Activated T-helper 1 cell treated with anti-CD3 and anti-CD28 coated beads, Interleukin-2, amount 50 U/mL, for 16 hours (primary cell): ENCODE measurements at places on chromosomes 11 and 22.

GRCh38 chr22:31099386-31099785 is 8.0 kb downstream of the SELENOM start:
- no peak for DNase-seq

DNA sequence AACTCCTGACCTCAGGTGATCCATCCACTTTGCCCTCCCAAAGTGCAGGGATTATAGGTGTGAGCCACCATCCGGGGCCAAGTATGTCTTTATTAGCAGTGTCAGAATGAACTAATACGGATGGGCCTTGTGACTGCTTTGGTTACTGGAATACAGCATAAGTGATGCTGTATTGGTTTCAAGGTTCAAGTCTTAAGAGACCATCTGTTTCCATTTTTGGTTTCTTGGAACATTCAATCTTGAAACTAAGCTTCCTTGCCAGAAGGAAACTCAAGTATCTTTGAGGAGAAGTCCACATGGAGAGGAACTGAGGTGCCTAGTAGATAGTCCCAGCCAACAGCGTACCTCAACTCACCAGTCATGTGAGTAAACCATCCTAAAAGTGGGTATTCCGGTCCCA is 58.8 kb downstream of the APOL3 start:
- DNase-seq, result no peak

- no peak for DNase-seq
Measured at GRCh38 chr11:2591805-2592204, 108.0 kb downstream of the KCNQ1OT1 start.

DNA sequence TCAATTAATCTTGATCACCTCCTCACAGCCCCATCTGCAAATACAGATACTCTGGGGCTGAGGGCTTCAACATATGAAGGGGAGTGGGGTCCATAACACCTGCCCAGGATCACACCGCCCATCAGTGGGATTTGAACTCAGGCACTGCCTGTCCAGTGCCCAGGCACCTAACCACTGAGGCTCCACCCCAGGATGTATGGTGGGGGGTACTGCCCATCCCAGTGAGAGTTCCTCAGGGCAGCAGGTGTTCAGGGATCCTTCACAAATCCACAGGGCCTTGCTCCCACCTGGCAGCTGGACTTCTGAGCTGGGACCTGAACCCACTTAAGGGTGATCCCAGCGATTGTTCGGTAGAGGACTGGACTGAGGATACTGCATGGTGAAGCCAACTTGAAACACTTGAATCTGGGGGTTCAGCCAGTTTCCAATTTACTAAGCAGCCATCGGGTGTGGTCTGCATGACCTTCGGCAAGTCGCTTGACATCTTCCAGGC is 33.3 kb downstream of the PRDM11 start:
- no peak for DNase-seq

DNA sequence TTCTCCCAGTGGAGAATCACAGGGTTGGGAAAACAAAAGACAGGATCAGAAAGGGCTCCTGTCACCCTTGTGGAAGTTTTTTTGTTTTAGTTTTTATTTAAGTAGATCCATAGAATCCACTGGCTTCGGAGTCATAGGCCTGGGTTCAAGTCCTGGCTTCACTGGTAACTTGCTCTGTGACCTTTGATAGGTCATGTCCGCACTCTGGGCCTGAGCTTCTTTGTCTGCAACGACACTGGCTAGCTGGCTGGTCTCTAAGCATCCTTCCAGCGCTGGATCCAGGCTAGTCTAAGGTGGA is 1.4 kb downstream of the ZFTA start:
- no peak for DNase-seq
